ENCODE measurements at places on chromosomes 7 and 10. TPM values are rescaled to one million over a fixed set of nuclear protein-coding genes. Genes with fewer than 3 reads are reported as not detected.

The ZPBP gene
- total RNA-seq = not detected

The CALML5 gene
- not detected for total RNA-seq

The OR2A5 gene
- not detected for total RNA-seq

The LRRC17 gene
- total RNA-seq = 0.43 TPM

The WDR86 gene
- 0.11 TPM for total RNA-seq
